ENCODE measurements at places on chromosomes 7 and 10.

GRCh38 chr10:87771871-87772500 is 46.0 kb downstream of the ATAD1 start:
- peak; percentile 6 for DNase-seq

- DNase-seq: no peak
Observed at GRCh38 chr7:55441002-55441401, 75.9 kb downstream of the LANCL2 start.

DNA sequence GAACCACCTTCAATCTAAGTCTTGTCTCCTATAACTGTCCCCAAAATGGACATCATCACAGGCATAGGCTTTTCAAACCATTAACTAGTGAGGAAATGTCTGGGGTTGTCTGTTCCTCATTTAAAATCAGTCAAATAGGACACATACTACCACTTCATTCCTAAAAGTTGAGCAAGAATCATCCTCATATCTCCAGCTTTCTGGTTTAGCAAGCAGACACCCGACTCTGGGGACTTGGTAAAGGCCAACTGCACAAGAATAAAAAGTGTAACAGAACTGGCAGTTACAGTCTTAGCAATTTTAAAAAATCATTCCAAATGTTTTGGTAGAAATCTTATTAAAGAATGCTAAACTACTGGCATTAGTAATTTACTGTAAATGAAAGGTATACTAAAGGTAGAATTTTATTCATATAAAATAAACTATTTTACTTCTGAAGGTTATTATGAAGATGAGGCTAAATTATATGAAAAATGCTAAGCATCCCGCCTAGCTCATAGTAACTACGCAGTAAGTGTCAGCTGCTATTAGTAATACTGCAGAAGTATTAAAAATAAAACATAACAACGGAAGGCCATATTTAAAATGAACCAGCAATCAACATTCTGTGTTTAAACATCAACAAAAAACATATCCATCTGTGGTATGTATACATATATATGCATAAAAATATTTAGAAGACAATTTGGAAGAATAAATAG is 60.8 kb downstream of the ZNF438 start:
- DNase-seq: no peak

DNA sequence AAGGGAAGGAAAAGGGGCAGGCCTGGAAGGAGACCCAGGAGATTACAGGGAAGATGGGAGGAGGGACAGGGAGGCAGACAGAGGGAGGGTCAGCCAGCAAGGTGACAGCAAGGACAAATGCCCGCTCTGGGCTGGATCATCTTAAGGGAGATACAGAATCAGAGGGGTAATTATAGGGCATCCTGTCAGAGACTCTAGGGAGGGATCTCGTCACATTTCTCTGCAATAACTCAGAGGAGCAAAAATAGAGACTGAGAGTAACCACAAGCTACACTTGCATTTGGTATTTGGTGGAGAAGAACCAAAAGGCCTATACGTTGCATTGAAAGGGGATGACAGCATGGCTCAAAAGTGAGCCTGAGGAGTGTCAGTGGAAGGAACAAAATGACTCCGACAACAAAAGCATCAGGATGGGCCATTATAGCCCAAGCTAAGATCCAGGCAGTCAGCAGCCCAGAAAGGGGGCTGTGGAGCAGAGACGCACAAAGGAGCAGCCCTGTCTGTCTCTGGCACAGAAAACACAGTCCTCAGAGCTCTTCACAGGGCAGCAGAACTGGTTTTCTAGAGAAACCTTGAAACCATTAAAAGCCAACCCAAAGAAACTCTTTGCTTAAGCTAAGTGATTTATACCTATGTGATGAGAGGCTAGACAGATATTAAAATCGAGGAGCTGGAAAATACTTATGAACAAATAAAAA is 430.2 kb upstream of the VSTM2A start:
- DNase-seq: no peak

DNA sequence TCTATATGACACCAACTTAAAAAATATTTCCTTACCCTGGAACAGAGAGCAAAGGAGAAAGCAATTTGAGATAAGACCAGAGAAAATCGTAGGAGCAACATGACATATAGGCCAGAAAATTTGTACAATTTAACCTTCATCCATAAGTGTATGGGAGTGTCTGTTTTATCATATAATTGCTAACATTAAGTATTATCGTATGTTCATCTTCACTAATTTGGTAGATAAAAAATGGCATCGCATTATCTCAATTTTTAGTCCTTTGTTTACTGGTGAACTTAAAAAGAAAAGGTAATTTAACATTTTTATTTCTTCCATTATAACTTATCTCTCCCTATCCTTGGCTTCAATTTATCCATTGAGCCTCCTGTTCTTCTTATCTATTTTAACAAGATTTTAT is 873.4 kb downstream of the KCNMA1 start:
- DNase-seq: no peak

- no peak for DNase-seq
Observed at GRCh38 chr10:103038570-103038969, 120.5 kb downstream of the CNNM2 start.

- DNase-seq: no peak
Observed at GRCh38 chr10:95288303-95288702, 2.5 kb downstream of the PDLIM1 start.

DNA sequence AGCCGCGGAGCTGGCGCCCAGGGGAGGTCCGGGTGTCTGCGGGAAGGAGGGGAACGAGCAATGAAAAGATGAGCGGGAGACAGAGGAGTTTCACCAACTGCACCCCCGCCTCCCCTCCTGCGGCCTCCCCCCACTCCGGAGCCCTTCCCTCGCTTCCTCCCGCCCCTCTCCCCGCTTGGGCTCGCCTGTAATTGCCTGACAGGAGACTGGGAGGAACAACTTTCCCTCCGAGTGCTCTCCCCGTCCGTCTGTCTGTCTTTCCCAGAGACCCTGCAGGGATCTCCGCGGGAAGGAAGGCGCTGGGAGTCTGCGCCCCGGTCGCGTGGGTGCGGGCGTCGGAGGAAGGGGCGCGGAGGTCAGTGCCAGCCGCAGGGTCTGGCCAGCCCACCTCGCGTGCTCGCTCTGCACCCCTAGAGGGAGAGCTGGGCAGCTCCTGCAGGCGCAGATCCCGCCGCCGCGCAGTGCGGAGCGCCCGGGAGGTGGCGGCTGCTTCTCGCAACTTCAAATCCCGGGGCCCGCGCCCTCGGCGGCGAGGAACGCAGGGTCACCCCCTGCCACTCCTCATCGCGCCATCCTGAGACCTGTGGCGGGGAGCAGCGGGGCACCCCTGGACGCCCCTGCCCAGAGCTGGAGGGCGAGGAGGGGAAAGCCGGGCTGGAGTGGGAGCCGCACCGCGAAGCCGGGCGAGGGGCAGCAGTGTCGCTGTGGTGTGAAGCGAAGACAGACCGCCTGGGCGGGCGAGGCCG is 511 bp upstream of the NRP1 start:
- peak; percentile 93 for DNase-seq

- DNase-seq: no peak
Observed at GRCh38 chr7:69002416-69002815, 595.9 kb upstream of the AUTS2 start.

DNA sequence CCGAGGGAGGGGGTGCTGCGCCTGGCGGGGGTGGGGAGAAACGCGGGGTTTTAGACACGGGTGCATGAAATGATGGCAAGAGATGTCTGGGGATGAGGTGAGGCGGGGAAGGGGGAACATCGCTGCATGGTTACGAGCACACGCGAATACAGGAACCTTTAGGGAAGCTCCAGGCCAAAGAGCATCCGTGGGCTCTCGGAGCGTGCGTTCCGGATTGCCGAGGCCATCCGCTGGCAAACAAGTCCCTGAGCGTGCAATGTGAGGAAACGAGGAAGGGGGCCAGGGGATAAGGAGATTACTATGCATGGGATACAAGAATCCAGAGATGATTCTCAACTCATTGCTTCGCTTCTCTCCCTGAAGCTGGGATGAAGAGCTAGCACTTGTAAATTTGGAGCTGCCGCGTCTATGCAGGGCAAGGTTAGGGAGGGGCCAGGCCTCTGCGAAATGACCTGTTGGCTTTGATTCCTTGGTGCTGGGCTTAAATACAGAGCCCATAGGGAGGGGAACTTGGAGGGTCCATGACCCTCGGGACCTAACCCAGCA is 520 bp upstream of the WNT2 start:
- DNase-seq: no peak

DNA sequence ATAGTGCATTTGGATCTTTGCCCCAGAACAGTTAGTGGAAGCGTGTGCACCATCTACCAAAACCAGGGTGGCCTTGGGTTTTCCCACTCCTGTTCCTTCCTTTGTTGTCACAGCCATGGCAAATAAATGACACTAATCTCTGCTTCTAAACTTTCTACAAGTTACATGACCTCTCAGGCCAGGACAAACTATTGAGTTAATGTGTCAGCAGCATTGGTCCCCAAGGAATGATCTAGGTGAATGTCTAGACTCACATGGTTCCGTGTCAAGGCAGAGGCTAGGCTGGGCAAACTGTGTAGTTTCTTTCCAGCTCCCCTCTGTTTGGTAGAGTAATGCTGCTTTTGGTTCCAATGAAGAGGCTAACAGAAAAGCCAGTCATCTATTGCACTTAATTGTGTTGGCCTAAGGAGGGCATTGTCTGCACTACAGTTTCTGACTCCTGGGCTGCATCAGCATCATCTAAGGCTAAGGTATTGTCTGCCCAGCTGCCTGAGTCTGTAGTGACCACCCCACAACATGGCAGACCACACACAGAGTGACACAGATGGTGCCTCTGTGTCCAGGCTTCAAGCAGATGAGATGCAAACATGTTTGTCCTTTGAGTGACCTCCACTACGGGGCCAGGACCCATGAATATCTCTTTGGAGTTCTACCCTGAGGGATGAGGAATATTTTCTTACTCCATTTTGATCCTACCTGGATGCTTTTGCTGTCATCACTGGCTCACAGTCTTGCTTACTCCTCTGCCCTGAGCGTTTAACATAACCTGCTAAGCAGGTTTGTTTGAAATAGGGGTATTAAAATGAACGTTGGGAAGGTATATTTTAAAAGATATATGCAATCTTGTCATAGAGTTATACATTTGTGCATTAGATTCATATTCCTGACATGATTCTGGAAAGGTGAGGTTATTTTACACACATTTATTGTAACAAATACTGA is 1.7 kb downstream of the CYP3A4 start:
- no peak for DNase-seq

- DNase-seq: peak; percentile 89
Observed at GRCh38 chr7:25565949-25566348, 337.7 kb upstream of the NPVF start.

GRCh38 chr7:128790315-128791041 is 1.3 kb upstream of the CCDC136 start:
- no peak for DNase-seq

DNA sequence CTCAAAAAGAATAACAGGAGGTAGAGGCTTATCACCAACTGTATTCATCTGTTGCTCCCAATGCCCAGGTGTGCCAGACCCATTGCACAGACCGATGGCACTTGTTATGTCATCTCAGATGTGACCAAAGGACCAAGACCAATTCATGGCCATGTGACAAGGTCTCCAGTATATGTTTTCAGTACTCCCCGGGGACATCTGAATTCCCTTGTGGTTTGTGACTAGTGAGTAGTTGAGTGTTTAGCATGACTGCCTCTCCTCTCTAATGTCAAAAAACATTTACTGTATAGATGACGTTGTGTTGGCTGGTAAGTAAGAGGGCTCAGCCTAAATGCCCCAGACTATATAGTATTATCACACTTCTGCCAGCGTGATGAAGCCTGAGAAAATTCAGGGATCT is 202.1 kb upstream of the SMIM30 start:
- DNase-seq: no peak

DNA sequence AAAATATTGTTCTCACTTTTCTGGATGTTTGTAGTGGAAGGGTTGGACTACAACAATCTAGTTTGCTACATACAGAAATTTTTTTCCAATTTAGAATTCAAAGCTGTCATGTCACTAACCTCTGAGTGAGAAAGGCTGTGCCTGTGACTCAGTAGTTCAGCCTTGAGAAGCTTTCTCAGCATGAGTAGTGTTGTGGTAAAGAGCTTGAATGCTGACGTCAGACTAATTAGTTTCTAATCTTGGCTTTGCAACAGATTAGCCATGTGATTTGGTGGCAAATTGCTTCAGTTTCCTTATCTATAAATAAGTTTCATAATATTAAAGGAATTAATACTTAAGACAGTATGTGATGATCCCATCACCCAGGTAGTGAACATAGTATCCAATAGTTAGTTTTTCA is 83.8 kb downstream of the ABCA13 start:
- DNase-seq: no peak

DNA sequence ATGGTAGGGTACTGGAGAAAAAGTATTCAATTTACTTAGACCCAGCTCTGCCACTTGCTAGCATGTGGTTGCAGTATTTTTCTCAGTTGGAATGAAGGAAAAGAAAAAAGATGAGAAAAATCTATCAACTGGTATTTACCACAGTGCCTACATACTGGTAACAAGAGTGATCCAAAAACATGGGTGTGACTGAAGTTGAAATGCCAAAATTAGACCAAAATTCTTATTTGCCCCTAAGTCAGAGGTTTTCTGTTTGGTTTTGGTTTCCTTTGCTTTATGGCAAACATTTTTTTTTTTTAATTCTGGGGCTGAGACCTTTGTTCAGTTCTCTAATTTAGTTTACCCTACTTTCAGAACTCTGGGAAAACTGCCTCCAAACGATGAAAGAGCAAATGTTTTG is 12.3 kb downstream of the HYCC1 start:
- no peak for DNase-seq

DNA sequence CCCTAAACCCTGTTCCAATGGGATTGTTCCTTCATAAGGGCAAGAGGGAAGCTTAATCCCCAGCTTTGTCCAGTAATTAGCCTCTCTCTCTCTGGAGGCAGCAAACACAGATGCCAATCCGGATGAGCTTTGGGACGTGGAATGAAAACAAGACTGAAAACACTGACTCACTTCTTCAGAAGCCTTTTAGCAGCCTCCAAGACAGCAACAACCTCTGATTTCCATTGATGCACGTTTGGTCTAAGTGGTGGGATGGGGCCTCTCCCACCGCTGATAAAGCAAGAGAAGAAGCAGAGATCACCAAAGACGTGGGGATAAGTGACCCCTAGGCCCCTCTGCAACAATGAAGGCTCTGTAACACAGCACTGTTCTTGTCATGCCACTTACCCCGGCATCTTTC is 5.8 kb upstream of the GFRA1 start:
- DNase-seq: no peak

- no peak for DNase-seq
Observed at GRCh38 chr7:150999497-151000230, 8.8 kb downstream of the NOS3 start.

DNA sequence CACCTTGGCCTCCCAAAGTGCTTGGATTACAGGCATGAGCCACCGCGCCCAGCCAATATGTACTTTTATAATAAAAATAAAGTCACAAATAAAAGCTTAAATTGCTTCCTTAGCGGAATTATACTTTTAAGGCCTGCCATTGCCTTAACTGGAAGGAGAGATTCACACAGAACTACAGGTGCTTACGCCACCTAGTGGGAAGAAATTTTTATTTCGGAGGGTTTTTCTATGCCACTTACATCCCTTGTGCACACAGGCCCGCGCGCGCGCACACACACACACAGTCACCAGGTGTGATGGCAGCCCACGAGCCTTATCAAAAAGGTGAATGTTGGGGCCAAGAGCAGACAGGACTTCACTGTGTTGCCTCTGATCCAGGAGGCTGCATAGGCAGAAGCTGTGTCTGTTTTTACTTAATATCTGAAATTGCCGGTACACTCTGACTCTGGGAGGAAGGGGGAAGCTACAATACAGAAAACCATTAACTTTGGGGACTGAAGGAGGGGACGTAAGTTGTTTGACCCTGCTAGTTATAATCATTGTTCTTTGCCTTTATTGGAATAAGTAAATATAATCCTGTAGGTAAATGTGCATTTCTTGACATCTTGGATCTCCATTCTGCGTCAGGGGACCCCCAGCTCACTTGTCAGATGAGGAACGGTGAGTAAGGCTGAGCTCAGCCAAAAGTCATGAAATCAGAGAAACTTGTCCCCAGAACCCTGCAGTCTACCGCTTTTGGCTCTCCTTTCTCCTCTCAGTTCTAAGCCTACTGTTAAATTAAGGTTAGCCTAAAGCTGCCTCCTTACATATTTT is 87.1 kb downstream of the SLC16A9 start:
- peak; percentile 72 for DNase-seq
